Motor neuron (in vitro differentiated cells): ENCODE measurements at places on chromosomes 2 and 18. TPM values are rescaled to one million over a fixed set of nuclear protein-coding genes. Genes with fewer than 3 reads are reported as not detected.

- ATAC-seq = peak; percentile 66
These were observed 26.4 kb downstream of the TBC1D8 start for GRCh38 chr2:101124643-101125366.

- ATAC-seq = peak; percentile 71
These were observed 36.4 kb upstream of the SLC14A1 start for GRCh38 chr18:45687621-45688020.

GRCh38 chr2:46160326-46160725 lies 136.9 kb upstream of the EPAS1 start:
- no peak for ATAC-seq

- ATAC-seq = no peak
These were observed 307.5 kb downstream of the GALR1 start for GRCh38 chr18:77557046-77557587.

- ATAC-seq = no peak
These were observed 747.2 kb downstream of the SATB2 start for GRCh38 chr2:198710562-198710961.

- peak; percentile 31 for ATAC-seq
These were observed 95.7 kb upstream of the SLC39A10 start for GRCh38 chr2:195561116-195561921.

DNA sequence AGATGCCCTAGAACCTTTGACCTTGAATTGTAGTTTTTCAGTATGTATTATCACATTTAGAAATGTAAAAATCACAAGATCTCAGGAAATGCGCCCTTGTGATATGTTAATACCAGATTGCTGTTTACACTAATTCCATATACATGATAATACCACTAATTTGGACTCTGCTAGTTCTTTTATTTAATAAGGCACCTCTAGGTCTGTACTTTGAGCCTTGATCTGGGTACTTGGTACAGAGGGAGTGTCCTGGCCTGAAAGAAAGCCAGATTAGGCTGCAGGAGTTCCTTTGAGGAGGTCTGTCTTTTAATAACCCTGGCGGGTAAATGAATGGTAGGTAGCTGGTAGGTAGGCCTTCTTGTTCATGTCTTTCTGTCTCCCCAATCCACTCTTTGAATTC lies 26.3 kb downstream of the PLEKHA3 start:
- no peak for ATAC-seq

ANO7 gene
- total RNA-seq = 0.71 and 1.1 TPM in 2 replicates

SNTG2 gene
- 1.0 and 1.7 TPM in 2 replicates for total RNA-seq

CD207 gene
- total RNA-seq = 0.14 and 0.25 TPM in 2 replicates

C2orf78 gene
- 0.09 and 0.49 TPM in 2 replicates for total RNA-seq
